Mesenchymal stem cell (in vitro differentiated cells and primary cell): ENCODE measurements at places on chromosomes 1 and 21.

DNA sequence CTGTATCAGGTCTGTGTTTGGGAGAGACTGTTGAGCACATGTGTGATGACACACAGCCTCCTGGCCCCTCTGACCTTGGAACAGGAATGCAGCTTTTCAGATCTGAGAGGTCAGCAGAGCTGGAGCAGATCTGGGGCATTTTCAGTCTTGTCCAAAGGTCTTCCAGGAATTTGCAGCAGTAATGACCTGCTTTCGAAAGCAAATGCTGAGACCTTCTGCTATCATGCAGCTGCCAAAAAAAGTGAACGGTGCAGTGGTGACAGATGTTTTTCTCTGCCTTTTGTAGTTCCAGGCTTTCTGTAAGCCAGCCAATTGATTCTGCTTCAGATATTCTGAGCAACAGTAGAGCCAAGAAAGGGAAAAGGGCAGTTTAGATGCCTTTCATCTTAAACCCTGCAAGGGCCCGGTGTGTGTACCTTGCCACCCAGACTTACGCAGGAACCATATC is 137.8 kb upstream of the COA6 start:
- no peak for DNase-seq

DNA sequence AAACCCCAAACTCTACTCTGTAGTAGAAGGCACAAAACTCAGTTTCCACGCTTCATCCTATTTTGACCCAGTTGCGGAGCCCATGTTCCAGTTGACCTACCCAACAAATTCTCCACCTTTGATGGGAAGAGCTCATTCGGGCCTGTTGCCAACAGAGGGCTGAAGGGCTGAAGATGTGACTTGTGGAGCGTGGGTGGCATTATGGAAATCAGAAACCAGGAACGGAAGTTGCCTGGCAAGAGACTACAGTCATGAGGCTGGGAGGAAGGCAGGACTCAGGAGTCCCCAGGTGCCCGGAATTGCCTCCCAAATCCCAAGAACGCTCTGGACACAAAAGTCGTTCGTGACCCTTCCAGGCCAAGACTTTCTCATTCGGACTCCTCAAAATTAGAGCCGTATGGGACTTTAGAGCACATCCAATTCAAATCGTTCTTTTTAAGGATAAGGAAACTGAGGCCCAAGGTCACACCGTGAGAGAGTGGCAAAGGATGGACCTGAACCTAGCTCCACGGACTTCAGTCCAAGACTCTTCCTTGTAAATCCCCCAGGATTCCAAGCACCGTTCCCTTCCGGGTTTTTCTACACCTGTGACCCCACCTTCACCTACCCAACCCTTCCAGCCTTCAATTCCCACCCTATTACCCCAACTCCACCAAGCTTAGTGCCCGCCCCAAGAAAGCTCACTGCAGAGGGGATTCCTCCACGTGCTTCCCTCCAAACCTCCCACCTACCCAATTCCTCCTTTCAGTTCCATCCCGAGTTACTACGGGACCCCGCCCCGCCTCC is 739 bp downstream of the SMG5 start:
- peak; percentile 30 for DNase-seq

GRCh38 chr1:108591466-108591865 is 31.6 kb downstream of the EEIG2 start:
- no peak for DNase-seq

- no peak for DNase-seq
Observed at GRCh38 chr1:197995408-197996258, 78.5 kb downstream of the LHX9 start.

- peak; percentile 28 for DNase-seq
Observed at GRCh38 chr1:24857507-24858133, 72.5 kb downstream of the RUNX3 start.

DNA sequence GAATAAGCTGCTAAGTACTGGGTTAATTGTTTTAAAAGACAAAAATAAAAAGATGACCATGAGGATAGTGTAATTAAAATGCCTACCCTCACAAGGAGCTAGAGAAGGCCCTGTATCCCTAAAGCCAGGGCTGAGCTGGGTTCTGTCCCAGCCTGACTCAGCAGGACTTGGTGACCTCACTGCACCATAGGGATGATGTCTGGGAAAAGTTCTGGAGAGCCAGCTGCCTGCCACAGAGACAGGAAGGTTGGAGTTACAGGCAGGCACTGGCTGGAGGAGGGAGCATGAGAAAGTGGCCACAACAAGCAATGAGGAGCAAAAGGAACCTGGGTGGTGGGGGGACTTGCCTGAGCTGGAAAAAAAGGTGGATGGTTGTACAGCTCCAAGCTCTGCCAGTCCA is 5.7 kb upstream of the TNR start:
- peak; percentile 64 for DNase-seq

DNA sequence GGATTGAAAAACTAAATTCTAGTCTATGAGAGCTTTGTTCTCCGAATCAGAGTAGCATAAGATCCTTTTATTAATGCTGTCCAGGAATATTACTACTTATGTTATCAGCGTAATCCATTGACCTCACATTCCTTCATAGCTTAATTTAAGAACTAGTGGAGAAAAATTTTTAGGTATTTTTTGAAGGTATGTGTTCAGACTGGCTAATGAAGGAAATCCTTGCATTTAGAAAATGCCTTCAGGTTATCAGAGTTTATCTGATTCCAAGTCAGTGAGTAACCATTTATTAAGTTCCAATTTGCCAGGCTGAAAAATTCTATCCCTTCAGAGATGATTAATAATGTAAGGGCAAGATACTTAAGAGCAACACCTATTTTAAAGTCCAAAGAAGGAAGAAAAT is 338.2 kb upstream of the B3GALT2 start:
- no peak for DNase-seq

GRCh38 chr1:87449348-87449963 is 120.8 kb downstream of the LMO4 start:
- DNase-seq, result no peak

DNA sequence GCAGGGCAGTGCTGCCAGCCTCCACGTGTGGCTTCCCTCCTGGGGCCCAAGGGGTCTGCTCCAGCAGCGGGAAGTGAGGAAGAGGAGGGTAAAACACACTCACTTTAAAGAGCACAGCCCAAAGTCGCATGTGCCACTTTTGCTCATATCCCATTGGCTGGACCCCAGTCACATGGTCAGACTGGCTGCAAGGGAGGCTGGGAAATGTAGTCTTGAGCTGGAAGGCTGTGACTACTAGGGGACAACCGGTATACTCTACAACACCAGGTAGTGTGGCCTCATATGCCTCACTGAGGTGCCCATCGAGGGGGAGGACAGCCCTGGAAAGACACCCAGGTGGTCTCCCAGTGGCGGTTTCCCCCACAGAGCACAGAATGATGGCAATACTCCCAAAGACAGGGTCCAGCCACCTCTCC is 45.2 kb downstream of the CAMK2N1 start:
- DNase-seq, result peak; percentile 52

- DNase-seq, result no peak
Observed at GRCh38 chr1:47536646-47537118, 98.8 kb downstream of the FOXD2 start.

- peak; percentile 59 for DNase-seq
Observed at GRCh38 chr1:19457607-19458006, 27.7 kb downstream of the CAPZB start.

GRCh38 chr1:87274851-87275250 is 53.8 kb upstream of the LMO4 start:
- DNase-seq, result no peak

DNA sequence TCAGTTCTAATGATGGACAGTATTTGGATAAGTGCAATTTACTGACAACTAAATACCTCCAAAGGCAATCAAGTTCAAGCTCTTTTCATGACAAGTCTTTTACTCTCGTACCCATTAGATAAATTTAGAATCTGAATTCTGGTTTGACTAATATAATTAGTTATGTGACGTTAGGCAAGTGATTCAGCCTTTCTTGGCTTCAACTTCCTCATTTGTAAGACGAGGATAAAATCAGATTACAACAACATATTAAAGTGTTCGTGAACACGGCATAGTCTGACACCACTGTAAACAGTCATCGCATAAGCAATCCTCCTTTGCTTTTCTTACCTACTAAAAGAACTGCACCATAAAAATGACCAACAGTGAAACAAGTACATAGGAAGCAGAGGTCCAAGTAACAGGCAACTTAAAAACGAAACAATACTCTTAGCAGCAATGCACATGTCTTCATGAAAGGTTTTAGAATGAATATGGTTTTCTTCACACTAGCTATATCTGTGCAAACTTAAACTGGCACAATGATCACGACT is 25.7 kb downstream of the COA6 start:
- no peak for DNase-seq

DNA sequence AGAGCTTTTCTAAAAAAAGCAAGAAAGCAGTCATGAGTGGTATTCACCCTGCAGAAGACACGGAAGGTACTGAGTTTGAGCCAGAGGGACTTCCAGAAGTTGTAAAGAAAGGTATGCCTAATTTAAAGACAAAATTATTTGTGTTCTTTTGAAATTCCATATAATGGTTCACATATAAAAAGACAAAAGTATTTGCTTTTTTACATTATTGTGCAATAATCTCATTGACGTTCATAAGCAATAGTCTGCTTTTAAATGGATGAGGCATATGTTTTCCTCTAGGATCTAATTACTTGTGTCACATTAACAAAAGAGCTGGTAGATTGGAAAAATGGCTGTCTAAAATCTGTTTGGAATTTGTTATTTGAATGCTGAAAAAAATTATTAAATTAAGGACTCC is 54.3 kb downstream of the CENPF start:
- DNase-seq, result no peak

DNA sequence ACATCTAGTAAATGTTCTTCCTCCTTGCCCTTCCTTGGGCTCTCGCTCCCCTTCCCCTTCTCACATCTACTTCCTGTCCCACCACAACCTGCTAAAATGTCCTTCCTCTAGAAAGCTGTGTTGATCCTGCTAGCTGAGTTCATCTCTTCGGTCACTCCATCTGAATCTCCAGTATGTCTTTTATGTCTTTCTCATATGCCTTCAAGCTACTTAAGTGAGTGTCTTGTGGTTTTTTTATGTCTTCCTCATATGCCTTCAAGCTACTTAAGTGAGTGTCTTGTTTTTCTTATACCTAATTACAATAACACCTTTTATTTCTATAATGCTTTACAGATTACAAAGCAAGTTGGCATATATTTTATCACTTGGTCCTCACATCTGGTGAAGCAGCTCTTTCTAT is 33.9 kb downstream of the CSF1 start:
- DNase-seq, result no peak

DNA sequence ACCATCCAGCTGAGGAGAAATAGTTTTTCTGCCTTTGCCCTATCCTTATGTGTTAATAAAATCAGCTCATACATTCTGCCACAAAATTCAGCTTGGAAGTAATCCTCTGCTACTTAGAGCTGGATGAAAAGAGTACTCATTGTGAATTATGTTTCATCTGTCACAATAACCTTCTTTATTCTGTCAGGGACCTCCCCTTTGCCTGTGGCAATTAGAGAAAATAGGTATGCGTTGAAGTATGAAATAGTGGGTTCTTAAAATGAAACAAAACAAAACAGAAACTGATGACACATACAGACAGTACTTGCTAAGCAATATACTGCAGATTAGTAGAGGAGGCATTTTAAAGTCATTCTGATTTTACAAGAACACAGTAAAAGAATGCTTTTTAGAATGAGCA is 578.5 kb downstream of the USP25 start:
- DNase-seq, result peak; percentile 7

- no peak for DNase-seq
Observed at GRCh38 chr1:227170361-227171166, 147.7 kb downstream of the CDC42BPA start.

DNA sequence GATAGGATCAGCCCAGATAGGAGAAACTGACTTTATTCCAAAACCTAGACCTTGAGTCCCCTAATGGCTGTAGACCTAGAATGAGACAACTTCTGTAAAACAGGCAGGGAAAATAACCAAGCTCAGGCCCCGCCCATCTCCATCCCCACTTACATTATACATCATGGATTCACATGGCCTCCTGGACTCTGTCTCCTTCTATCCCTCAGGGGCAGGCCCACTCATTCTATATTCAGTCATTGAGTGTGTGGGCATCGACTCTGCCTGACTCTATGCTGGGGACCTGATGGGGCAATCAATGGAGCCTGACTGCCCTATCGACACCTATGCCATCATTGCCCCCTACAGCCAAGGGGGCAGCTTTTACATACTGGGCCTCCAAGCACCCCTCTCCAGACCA is 6.4 kb downstream of the AVPR1B start:
- DNase-seq, result no peak

DNA sequence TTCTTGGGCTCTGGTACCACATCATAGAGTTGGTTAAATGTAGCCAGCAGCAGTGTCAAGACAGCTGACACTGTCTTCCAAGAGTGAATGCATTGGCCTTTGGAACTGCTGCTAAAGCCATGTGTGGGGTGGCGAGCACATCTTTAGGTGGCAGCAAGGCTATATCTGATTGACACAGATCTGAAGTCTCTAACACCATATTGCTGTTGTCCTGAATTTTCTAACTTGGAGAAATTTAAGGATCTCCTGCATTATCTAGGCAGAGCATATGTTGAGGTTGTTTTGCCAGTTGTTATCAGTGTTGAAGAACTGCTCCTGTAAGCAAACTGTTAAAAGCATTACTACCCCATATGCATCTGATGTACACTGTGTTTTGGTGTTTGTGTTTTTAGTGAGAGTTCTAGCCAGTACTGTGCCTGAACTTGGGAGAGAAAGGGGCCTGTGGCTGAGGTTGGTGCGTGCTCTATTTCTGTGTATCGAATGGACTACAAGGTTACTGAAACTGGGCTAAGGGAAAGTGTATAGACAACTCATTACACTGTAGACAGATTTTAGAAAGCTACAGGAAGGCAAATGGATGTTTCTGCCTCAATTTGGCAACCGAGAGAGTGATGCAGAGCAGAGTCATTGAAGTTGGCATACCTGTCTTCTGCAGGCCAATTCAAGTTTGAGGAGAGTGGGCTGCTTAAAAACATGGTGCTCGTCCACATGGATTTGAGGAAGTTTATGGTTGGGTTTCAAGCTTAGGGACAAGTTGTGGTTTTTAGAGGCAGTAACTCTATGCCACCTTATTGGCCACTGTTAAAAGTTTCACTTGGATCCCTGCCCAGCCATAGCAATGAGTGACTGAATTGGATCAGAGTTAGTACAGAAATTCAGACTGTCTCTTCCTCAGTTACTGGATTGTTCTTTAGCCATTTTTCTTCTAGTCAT is 16.9 kb downstream of the DYRK3 start:
- no peak for DNase-seq

GRCh38 chr1:121448851-121449250 is 264.1 kb downstream of the SRGAP2C start:
- no peak for DNase-seq

- DNase-seq, result no peak
Observed at GRCh38 chr1:108824051-108824450, 32.8 kb downstream of the AKNAD1 start.

DNA sequence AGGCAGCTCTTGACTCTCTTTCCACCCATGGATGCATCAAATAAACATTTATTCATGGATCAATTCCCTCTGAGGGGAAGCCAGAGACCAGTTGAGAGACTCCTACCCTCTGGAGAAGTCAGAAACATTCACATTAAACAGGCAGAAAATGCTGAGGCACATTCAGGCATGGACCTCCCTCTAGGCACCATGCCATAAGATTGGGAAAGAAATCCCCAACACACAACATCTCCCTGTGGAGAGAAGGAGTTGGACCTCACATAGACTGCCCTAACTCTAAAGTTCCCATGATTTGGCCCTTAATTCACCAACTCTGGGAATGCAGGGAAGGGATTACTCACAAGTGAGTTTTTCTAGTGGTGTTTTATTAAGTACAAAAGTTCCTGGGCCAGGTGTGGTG is 415.3 kb upstream of the C1orf87 start:
- DNase-seq, result no peak
